Stimulated activated CD8-positive, alpha-beta memory T cell treated with anti-CD3 and anti-CD28 coated beads, Interleukin-4, amount 100 ng/mL, for 1 hour (primary cell): ENCODE measurements at places on chromosomes 2 and 18.

DNA sequence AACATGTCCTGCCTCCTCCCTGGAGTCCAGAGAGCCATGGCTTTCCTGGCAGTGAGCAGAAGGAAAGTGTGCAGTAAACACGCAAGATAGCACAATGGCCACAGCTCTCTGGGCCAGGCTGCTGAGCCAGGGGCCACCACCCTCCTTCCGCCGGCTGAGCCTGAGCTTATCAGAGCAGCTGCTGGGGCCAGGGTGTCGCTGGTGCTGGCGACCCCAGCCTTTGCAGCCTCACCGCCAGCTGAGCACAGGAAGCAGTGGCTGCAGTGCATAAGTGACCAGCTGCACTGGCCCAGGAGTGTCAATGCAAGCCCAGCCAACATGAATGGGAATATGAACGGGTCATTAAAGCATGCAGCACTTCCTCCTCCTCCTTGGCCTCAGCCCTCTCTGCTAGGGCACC lies 172.0 kb downstream of the ZFP36L2 start:
- DNase-seq: no peak

DNA sequence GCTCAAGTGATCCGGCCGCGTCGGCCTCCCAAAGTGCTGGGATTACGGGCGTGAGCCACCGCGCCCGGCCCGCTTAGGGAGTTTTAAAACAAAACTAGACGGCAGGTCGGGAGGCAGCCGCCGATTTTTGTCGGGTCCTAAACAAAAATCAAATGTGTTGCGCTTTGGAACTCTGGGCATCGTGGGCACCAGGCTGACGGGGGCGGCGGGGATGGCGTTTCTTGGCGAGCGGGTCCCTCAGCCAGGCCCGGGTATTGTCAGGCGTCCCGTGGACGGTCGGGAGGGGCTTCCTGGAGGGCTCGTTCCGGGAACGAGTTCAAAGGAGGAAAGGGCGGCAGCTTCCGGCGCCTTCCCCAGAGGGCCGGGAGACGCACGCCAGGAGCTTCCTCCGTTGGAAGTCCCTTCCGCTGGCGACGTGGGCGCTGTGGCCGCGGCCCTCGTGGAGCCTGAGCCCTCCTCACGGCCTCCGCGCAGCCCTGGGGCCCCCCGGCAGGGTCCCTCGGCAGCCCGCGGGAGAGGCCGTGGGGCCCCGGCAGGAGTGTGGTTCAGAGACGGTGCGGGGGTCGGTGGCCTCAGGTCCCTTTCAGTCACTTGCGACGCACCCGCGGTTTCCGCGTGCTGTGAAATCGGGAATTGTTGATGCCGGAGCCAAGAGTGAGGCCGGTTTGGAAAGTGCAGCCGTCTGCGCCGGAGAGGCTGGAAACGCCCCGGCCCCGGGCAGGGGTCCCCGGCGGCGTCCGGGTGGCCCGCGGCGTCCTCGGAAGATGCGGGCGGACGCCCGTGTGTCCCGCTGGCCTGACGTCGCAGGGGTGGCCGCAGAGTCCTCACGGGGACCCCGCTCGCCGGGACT lies 59.3 kb downstream of the EMILIN2 start:
- DNase-seq: no peak

DNA sequence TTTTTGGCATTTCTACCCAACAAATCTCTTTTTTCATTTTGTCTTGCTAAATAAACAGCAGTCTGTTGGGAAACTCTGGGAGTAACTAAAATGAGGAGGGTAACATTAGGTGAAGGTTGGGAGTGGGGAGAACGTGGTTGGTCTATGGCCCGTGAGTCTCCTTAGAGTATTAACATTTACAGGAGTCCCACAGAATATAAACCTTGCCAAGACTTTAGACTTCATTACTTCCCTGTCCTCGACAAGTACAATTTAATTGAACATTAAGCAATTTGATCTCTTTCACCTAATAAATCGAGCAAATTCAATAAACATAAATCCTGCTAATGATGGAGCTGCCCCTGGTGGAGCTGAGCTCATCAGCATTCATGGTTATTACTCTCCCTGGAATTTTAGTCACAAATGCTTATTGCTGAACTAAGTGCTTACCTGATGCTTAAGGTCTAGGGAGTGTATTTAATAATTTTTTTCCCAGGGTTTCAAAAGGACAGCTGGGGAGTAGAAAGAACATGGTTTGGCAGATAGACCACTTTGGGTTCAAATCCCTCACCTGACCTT lies 95.1 kb upstream of the RASGRP3 start:
- DNase-seq: no peak

DNA sequence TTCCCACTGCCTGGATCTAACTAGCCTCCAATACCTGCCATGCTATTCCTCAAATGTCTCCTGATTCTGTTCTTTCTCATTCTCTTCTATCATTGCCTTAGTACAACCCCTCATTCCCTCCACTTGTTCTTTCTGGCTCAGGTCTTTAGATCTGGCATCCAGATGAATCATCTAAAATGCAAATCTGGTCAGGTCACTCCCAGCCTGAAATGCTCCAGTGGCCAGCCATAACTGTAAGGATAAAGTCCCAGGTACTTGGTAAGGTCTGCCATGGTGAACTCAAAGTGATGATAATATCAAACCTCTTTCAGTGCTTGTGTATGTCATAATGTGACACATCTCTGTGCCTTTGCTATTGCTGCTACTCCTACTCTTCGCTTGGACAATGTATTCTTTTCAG lies 2.9 kb upstream of the SNRNP27 start:
- no peak for DNase-seq

- no peak for DNase-seq
Measured at GRCh38 chr2:74043345-74044329, 58.9 kb downstream of the TET3 start.

- DNase-seq: no peak
Measured at GRCh38 chr18:80231616-80232015, 15.7 kb downstream of the PARD6G start.

DNA sequence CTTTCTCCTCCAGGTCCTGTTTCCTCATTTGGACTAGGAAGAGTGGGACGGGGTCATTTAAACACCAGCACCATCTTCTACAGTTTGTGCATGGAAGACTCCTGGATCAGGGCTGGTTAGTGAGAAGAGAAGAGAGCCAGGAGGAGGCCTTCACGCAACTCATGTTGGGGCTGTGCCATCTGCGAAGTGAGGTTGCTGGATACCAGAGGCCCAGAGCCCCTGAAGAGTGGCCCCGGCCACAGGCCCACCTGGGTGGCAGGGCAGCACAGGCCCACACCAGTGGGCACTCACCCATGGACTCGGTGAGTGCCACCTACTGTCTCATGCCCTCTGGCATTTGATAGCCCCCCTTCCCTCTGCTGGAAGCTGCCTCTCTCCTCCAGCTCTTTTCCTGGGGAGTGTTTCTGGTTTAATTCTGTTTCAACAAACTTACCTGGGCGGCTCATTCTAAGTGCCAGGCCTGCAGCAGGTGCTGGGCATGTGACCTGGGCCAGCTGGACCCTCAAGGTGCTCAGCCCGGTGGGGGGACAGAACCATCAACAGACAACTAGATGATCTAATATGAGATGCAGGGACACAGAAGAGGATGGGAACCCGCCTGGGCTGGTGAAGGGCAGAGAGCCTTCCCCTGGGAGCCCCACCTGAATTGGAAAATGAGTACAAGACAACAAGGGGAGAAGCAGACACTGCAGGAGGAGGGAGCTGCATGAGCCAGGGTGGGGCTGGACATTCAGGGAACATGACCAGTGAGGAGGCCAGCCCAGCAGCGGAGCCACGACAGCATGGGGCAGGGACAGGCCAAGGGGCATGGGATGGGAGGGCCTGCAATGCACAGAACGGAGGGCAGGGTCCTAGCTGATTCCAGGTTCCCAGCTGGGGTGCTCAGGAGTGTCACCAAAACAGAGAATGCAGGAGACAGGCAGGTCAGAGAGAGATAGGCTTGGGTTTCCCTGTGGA lies 70.6 kb downstream of the MARCO start:
- no peak for DNase-seq

DNA sequence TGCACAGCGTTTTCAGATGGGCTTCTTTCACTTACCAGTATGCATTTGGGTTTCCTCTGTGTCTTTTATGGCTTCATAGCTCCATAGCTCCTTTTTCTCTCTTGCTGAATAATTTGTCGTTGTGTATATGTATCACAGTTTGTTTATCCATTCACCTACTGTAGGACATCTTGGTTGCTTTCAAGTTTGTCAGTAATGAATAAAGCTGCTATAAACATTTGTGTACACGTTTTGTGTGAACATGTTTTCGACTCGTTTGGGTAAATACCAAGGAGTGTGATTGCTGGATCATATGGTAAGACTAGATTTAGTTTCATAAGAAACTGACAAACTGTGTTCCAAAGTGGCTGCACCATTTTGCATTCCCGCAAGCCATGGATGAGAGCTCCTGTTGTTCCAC lies 94.7 kb downstream of the FAM168B start:
- DNase-seq: no peak

- DNase-seq: no peak
Measured at GRCh38 chr2:69721022-69721421, 20.9 kb upstream of the ANXA4 start.

GRCh38 chr2:8835279-8835678 lies 2.1 kb downstream of the KIDINS220 start:
- no peak for DNase-seq

DNA sequence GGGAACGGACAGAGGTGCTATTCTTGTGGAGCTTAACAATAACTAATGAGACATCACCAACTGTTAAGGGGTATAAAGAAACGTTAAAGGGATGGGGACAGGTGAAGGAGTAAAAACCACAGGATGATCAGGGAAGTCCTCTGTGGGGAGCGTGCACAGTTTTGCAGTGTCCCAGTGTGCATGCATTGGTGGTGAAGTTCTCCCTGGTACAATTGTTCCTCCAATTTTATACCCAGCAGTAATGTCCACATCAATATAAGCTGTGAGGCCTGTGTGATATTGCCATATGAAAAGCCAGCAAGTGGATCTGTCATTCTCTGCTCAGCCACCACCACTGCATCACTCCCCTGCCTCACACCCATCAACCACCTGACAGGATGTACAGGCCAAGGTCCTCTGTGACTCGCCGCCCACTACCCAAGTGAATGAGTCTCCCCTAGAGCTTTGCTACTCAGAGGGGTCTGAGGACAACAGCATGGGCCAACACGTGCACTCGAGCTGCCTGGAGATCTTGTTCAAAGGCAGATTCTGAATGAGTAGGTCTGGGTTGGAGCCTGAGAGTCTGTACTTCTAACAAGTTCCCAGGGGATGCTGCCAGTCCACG lies 4.6 kb downstream of the MLPH start:
- no peak for DNase-seq

DNA sequence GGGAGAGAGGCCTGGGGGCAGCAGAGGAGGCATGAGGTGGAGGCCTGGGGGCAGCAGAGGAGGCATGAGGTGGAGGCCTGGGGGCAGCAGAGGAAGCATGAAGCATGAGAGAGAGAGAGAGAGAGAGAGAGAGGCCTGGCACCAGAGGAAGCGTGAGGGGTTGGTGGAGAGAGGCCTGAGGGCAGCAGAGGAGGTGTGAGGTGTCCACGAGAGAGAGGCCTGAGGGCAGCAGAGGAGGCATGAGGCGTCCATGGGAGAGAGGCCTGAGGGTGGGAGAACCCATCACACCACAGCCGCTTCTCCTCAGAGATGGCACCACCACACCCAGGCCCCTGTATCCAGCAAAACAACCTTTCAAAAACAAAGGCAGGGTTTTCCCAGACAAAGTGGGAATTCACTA lies 55.7 kb upstream of the KCNG2 start:
- no peak for DNase-seq

GRCh38 chr2:170817093-170818035 lies 677 bp downstream of the GAD1 start:
- no peak for DNase-seq

- DNase-seq: no peak
Measured at GRCh38 chr2:101675512-101675911, 22.0 kb upstream of the MAP4K4 start.
